ENCODE measurements at places on chromosomes 6 and 20. TPM values are rescaled to one million over a fixed set of nuclear protein-coding genes. Genes with fewer than 3 reads are reported as not detected.

- peak; percentile 88 for DNase-seq
Observed at GRCh38 chr6:87660226-87660911, 41.7 kb downstream of the AKIRIN2 start.

DNA sequence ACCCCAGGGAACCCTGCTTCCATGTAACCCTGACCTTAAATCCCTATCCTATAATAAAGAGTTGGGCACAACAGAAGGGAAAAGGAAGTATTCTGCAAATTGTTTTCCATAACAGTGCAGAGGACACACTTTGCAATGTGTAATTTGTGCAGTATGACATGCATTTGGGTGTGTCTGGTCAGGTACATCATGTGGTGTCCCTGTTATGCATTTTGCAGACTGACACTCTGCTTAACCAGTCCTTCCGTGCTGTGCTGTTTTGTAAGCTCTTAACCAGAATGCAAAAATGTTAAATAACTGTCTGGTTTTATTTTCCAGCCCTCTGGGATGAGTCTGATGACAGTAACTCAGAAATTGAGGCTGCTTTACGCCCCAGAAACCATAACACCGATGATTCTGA is 57.0 kb upstream of the XRN2 start:
- no peak for DNase-seq

DNA sequence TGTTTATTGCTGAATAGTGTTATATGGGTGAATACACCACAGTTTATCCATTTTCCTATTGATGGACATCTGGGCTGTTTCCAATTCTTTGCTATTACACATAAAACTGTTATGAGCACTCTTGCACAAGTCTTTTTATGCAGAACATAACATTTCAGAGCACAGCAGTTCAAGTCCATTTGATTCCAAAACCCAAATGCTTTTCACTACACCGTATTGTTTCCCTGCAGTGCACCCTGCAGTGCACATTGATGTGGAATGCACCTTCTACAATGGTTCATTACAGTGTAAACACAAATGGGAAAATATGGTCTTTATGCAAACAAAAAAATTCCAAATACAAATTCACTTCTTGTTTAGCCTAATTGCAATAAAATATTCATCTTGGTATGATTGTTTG is 3.6 kb upstream of the SLC2A12 start:
- no peak for DNase-seq

PXDC1 gene
- 135 TPM for polyA plus RNA-seq

LPA gene
- polyA plus RNA-seq = not detected

DNA sequence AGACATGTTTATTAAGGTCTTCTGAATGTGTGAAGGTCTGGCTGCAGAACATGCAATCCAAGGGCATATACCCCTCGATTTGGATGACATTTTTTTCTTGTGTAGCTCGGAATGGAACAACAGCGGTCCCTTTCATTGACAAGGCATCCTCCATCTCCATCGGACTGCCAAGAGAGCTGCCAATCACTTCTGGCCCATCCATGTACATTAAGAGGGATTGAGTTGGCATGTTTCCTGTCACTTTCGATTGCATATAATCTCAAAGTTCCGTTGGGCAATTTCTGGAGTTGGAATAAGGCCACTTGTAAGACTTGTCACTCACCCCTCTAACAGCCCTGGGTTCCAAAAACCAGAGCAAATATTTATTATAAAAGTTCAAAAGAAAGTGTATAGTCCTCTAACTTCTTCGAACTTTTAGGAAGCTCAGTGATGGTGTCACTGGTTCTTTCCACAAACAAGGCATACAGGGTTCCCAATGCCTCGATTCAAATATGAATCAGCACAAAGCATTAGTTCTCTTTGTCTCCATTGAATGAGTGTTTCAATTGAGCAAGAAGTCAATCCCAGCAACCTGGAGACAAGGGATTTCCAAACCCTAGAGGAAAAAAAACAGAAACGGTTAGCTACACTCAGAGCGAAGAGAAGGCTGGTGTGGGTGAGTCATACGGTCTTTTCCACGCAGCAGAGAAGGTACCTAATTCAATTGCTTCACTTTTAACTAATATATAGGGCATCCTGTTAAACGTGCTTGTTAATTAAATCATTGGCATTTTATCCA is 10.9 kb downstream of the ZNF217 start:
- DNase-seq = peak; percentile 98

All from GM23248 (cell line).